HuH-7 (cell line): ENCODE measurements at places on chromosomes 5 and 9.

DNA sequence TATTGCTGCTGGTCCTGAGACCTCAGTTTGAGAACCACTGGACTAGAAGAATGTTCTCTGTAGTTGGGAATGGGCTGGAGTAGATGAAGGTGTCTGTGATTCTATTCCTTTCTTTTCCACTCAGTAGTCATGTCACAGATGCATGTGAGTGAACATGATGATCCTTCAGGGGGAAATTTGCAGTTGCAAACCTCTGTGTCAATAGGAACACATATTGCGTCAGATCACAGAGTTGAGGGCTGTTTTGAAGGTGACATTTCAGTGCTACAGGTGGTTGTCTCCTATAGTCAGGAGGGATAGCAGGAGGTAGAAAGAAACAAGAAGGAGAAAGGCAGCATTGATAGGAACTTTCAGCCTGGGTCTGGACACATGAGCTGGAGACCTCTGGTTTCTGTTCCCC is 239.3 kb downstream of the ARHGEF28 start:
- DNase-seq = no peak

DNA sequence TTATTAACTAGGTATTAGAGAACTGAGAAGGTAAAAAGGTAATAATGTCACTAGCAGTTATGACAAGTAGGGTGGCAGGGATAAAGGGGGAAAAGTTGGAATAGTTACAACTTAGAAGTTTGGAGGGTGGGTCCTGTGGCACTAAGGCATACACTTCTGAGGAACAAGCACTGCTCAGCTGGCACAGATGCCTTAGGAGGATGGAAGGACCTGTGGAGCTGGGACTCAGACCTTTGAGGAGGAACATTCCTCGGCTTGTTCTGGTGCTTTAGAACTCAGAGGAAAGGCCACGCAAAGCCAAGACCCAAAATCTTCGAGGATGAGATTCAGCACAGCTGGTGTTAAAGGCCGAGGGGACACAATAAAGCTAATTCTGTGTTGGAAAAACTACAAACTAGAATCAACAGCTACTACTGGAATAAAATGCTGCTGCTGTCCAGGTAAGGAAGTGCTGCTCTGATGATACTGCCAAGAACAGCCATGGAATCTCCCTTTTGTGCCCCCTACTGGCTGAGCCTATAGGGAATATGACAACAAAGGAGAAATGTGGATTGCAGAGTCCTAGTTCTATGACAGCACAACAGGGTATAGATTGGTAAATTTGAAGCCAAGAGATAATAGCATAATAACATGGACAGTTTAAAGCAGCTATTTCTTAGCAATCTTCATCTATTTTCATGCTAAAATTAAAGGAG is 126.7 kb downstream of the SLC25A46 start:
- DNase-seq = peak; percentile 46

DNA sequence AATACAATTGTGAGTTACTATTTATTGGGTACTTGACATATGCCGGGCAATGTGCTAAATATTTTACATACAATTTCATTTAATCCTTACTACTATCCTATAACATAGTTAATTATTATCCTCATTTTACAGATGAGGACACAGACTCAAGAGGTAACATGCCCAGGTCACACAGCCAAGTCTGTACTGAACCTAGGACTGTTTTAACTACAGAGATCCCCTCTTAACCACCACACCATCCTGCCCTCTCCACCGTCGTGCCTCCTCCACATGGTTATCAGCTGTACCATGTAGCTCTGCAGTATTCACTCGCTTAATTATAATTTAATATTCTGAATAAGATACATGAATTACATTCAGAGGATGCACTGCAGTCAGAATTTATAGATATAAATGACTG is 5.3 kb downstream of the RAB14 start:
- DNase-seq = peak; percentile 19

- no peak for DNase-seq
Measured at GRCh38 chr5:143442385-143442784, 38.9 kb upstream of the NR3C1 start.

DNA sequence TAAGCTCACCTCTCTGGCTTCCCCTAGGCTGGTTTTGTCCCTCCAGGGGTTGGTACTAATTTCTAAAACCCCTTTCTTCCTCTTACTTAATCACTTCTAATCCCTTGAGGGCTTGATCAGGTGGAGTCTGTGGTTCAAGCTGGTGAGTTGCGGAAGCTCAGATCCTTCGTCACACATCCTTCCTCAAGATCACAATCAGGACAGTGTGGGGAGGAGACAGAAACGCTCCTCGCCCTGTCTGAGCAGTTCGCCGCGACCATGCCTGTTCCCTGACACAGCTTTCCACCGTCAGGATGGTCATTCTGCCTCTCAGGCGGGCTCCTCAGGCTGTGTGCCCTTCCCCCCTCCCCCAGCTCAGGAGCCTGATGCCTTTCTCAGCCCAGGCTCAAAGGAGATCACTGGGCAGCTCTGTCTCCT is 24.3 kb downstream of the CPLX2 start:
- DNase-seq = no peak

DNA sequence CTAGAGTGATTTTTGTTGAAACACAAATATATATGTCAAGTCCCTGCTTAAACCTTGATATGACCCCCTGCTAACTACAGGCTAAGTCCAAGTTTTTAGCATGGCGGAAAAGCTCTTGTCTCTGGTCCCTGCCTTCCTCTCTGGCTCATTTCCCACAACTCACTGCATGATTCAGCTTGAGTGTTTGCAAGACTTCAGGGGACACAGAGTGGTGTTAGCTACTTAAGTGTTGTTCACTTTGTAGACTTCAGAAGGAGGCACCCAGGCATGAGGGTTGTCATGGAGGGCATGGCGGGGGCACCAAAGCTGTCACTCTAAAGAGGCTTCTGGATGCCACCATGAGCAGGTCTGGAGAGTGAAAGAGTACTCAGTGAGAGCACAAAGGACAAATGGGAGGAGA is 362.4 kb upstream of the ACTBL2 start:
- no peak for DNase-seq

DNA sequence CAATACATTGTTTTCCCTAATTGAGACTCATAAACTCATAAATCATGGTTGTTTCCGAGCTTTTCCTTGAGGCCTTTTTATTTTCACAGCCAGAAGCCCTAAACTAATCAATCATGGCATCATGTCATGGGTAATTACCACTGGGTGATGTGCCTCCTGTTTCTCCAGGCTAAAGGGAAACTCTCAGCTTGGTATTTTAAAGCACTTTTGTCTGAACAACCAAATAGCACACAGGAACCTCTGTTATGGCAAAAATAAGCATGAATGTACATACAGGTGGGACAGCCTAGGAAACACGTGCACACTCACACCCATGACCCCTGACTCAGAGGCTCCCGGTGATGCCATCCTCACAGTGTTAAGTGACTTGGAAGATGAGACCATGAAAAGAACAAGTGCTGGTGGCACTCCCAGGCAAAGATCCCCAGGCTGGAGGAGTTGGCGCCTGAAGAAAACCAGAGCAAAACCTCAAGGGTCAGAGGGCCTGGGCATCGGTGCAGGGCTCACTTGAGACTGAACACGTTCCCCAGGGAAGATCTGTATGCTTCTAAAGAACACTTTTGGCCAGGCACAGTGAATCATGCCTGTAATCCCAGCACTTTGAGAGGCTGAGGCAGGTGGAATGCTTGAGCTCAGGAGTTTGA is 154.3 kb downstream of the ROR2 start:
- no peak for DNase-seq

- DNase-seq = no peak
Measured at GRCh38 chr5:52331725-52332124, 456.0 kb upstream of the ITGA1 start.

DNA sequence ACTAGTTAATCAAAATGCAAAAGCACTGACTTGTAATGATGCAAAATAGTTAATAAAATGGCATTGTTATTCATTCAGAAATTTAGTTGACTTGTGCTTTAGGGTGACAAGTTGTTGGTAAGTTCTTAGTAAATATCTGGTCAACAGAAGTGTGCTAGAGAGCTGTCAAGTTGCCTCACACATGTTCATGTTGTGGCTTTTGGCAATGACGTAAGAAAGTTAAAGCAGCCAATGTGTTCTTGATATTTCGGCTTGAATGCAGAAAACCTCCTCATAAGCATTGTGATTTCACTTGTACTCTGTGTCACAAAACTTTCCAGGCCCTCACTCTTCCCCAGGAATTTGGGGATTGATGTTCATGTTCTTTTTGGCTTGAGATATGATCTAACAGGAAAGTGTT is 626.7 kb downstream of the PRR16 start:
- DNase-seq = no peak

DNA sequence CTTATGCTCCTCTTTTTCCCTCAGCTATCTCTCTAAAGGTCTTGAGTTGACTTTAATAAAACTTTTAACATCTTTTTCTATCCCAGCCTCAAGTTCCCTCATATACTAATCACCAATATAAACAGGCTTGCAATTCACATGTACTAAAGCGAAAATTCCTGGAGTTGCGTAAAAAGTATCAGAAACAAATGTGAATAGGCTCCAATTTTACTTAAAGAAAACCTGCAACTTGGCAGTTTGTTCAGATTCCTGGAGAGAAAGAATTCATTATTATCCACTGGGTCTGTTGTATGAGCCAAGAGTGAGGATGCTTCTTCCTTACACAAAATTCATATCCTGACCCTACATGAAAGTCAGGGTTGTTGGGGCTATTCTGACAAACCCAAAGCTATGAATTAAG is 384.2 kb downstream of the DTWD2 start:
- no peak for DNase-seq

- DNase-seq = no peak
Measured at GRCh38 chr5:23025629-23026233, 172.6 kb upstream of the CDH12 start.

DNA sequence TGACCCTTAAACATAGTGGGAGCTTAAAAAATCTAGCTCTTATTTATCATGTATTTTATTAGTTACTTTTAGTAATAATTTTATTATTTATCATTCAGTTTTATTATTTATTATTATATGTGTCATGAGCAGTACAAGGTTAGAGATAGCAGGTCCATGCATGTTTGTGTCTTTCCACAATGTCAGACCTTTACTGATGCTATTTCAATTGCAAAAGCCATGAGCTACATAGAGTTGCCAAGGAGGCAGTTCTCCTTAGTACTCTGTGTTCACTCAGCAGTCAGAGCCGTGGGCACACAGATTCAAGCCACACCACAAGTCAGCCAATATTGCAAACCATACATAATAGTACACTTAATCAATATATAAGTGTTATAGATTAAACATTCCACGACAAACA is 157.9 kb upstream of the NTRK2 start:
- DNase-seq = no peak

DNA sequence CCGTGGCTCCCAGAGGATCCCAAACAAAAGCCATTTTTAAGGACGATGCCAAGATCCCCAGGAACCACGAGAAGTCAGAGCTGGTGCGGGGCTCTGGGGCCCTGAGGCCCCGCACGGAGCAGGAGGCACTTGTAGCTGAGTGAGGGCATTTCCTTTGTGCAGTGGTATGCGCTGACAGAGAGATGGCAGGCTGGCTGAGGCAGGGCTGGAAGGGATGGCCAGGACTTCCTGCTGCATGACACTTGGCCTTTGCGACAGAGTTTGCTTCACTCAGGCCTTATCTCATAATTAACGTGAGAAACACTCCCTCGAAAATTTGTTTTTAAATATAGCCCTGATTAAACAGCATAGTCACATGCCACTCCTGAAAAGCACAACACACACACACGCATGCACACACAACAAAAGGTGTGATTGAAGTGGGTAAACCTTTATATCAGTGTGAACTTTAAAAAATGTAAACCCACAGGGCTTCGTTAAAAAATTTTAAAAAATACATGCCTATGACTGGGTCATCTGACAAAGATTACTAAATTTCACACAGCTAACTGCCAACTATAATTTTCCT is 536.6 kb downstream of the PDE4D start:
- DNase-seq = no peak

GRCh38 chr9:37656936-37657335 is 6.2 kb downstream of the FRMPD1 start:
- no peak for DNase-seq

GRCh38 chr5:38341641-38342040 is 83.3 kb downstream of the EGFLAM start:
- DNase-seq = no peak

DNA sequence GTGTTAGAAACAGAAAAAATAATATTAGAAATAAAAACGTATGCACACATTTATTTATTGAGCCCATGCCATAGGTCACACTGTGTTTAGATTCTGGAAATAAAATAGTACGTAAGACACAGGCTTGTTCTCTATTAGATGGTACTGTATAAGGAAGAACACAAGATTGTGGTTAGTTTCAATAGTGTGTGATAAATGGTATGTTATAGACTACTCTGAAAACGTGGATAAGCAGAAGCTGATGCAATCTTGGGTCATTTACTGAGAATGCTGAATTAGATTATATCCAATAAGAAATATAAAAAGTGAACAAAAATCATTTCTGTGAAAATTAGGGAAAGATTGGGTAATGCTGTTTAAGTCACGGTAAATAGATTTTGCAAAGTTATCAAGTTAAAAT is 1456.4 kb upstream of the ACO1 start:
- DNase-seq = no peak

DNA sequence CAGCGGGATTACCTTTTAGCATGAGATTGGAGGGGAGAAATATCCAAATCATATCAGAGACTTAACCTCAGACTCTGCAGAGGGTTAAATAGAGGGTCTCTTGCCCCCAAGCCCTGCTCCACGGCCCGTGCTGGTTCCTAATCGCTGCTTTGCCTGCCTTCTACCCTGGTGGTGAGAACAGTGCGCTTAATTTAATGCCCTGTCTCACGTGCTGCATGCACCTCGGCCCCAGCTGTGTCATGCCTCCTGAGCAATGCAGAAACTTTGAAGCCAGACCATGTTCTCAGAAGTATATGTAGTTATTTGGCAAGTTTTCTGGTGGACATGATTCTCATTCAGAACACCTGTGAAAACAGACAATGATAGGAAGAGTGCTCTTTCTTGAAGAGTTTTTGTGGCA is 1.4 kb downstream of the OTULIN start:
- DNase-seq = peak; percentile 32

- DNase-seq = no peak
Measured at GRCh38 chr5:91072881-91073280, 310.2 kb downstream of the ARRDC3 start.

DNA sequence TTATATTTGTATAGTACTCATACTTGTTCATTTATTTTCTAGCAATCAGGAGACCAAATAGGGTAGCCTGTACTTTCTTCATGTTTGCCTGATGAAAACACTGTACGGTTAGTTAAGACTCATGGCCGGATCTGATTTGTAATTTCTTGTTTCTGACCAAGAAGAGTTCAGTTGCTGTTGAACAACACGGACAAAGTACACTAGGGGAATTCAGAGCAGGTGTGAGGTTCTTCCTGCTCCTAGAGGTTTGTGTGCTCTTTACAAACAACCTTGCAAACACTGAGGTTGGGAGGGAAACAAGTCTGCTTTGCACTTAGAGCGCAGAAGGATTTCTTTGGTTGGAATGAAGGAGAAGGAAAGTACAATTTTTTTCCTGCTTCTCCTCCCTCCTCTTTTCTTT is 69.7 kb downstream of the TRIO start:
- DNase-seq = peak; percentile 49

- DNase-seq = peak; percentile 3
Measured at GRCh38 chr5:126044111-126044668, 379.0 kb upstream of the GRAMD2B start.

DNA sequence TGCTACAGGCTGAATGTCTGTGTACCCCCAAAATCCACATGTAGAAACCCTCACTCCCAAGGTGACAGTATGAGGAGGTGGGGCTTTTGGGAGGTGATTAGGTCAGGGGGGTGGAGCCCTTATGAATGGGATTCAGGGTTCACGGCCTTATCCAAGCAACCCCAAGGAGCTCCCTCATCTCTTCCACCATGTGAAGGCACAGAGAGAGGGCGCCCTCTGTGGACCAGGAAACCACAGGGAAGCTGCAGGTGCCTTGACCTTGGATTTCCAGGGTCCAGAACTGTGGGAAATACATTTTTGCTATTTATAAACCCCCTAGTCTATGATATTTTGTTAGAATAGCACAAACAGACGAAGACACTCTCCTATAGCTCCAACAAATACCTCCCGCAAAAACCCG is 53.6 kb upstream of the IRX2 start:
- no peak for DNase-seq
